ENCODE measurements at places on chromosomes 5 and 9. TPM values are rescaled to one million over a fixed set of nuclear protein-coding genes. Genes with fewer than 3 reads are reported as not detected.

The TPPP gene
- 1.1 TPM for total RNA-seq

- DNase-seq, result no peak
These were observed 641.6 kb downstream of the LRRC70 start for GRCh38 chr5:63220244-63220643.

DNA sequence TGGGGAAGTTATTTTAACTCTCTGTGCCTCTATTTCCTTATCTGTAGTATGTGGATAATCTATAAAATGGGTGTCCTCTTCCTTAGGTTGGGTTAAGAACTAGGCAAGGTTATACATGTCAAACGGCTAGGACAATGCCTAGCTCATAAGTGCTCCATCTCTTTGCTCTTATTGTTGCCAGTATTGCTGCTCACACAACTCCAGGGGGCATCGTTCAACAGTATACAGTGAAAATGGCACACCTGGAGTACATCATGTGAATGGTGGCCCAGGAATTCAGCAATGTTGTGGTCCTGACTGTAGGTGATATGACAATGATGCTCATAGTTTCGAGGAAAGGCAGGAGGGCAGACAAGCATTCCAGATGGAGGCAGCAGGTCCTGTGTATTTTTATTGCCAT lies 30.1 kb downstream of the SLIT3 start:
- DNase-seq, result no peak

- no peak for DNase-seq
These were observed 42.3 kb downstream of the AOPEP start for GRCh38 chr9:94768766-94769165.

DNA sequence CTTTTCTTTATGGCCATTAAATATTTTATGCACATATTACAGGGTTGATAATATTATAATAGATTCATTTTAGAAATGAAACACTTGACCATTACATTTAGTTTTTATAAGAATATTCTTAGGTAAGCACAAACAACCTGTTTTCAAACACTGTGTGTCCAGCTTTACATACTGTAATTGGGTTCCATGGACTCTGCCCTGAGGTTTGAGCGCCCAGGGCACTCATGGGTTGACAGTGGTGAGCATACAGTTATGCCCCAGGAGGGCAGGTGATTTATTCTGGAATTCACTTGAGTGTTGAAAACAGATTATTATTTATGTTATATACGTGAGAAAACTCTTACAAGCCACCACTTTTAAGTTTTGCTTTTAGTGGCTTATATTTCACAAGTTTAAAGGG lies 33.7 kb downstream of the TRIO start:
- no peak for DNase-seq

The GFI1B gene
- total RNA-seq, result 0.59 TPM
